Activated CD4-positive, alpha-beta T cell treated with anti-CD3 and anti-CD28 coated beads for 24 hours (primary cell): ENCODE measurements at places on chromosomes 11 and 22.

DNA sequence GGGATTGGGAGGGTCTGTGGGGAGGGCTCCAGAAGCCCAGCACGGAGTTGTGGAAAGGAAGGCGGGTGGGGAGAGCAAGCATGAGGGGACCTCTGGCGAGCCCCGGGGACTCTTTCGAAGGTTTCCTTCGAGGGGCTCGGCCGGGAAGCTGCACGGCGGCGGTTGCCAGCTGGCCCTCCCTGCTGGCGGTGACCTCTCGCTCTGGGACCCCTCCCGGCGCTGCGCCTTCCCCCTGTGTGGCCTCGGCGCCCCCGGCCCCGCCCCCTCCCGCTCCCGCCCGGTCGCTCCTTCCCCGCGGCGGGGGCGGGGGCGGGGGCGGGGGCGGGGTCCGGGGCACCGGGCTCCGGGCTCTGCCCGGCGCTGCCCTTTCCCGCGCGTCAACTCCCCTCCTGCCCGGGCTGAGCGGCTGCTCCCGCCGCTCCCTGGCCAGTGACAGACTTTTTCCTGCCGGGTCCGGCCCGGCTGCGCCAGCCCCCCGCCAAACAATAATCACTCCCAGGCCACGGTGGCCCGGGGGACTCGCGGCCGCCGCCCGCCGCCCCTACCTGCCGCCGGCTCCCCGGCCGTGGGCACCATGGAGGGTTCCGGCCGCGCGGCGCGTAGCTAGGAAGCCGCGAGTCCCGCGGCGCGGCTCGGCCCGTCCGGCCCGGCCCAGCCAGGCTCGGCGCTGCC lies 941 bp downstream of the CLCF1 start:
- DNase-seq, result no peak

GRCh38 chr22:33300165-33300564 lies 242.0 kb upstream of the SYN3 start:
- no peak for DNase-seq

DNA sequence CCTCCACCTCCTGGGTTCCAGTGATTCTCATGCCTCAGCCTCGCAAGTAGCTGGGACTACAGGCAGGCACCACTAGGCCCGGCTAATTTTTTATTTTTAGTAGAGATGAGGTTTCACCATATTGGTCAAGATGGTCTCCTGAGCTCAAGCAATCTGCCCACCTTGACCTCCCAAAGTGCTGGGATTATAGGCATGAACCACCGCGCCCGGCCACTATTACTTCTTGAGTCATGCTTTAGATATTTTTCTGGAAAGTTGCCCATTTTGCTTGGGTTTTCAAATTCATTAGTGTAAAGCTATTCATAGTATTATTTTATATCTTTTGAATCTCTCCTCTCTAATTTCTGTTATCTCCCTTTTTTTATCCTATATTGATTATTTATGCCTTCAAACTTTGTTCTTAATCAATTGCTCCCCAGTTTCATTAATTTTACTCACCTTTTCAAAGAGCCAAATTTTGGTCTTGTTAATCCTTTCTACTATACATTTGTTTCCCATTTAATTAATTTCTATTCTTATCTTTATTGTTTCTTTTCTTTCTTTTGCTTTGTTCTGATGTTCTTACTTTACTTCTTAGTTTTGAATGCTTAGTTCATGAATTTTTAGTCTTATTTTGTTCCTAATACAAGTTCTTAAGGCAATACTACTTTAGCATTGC lies 10.3 kb upstream of the RAC2 start:
- DNase-seq, result no peak

DNA sequence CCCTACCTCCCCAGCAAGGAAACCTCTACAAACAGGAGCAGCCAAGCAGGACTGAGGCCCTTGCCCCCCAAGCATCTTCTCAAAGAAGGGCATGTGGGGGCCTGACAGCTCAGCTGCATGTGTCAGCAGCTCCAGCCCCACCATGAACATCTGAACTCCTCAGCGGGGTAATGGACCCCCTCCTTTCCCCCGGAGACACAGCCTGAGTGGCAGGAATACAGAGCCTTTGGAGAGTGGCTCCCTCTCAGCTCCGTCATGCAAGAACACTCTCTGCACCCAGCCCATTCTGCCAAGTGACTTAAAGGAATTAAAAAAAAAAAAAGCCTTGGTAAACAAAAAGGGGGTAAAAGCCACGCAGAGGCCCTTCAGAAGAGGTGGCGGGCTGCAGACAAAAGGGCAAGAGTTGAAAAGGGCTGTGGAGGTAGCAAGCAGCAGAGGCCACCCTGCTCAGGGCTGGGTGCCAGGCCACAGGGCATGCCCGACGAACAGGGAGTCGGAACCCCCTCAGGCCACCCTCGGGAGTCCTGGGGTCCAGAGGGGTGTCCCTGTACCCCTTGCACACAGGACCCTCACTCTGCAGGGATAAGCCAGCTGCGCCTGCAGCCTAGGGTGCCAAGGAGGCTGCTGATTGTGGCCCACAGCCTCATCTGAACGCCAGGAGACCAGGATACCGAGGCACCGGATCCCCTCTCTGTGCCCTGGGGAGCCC lies 62.5 kb downstream of the MACROD1 start:
- no peak for DNase-seq

DNA sequence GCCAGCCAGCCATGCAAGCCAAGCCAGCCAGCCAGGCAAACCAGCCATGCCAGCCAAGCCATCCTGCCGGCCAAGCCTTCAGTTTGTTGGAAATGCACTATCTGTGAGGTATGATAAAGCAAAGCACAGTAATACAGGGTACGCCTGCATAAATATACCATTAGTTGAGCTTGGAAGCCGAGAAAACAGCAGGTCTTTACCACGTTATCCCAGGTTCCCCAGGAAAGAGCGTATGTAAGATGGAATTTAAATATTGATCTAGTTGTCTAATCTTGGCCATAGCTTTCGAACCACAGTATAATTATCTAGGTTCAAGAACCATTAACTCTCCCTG lies 24.2 kb downstream of the CCT8L2 start:
- no peak for DNase-seq

DNA sequence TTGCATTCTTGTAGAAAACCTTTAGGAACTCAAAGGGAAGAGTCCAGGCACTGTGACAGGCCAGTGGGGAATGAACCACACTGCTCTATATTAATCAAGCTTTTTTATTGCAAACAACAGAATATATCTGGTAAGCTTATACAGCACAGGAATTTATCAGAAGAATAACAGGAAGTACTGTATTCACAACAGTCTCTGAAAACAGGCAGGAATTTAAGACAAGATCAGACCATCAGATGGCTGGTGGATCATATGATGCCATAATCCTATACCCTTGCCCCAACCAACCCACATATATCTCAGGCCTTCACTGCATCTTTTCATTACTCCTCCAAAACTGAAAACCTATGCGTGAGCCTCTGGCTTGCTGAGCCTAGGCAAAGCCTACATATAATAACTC lies 1.0 kb upstream of the HTATIP2 start:
- no peak for DNase-seq

DNA sequence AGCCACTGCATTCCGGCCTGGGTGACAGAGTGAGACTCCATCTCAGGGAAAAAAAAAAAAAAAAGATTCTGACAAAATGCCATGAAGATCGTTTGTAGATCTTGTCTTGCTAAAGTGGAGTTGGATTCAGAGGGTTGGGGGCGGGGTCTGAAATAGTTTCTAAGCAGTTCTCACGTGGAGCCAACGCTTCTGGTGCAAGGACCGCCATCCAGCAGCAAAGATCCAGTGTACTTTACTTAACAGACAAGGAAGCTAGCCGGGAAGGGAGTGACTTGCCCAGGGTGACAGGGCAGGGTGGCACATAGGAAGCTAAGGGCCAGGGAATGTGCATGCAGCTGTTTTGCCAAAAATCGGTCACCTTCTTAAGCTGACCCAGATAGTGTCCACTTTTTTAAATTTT lies 27.4 kb downstream of the APOL1 start:
- DNase-seq, result no peak

- DNase-seq, result no peak
Observed at GRCh38 chr22:20198557-20199319, 47.9 kb upstream of the CCDC188 start.

GRCh38 chr11:131849485-131849884 lies 479.1 kb downstream of the NTM start:
- DNase-seq, result no peak

GRCh38 chr11:11108026-11108425 lies 245.0 kb downstream of the CSNK2A3 start:
- DNase-seq, result no peak

GRCh38 chr22:29772170-29772641 lies 5.0 kb downstream of the UQCR10 start:
- no peak for DNase-seq

DNA sequence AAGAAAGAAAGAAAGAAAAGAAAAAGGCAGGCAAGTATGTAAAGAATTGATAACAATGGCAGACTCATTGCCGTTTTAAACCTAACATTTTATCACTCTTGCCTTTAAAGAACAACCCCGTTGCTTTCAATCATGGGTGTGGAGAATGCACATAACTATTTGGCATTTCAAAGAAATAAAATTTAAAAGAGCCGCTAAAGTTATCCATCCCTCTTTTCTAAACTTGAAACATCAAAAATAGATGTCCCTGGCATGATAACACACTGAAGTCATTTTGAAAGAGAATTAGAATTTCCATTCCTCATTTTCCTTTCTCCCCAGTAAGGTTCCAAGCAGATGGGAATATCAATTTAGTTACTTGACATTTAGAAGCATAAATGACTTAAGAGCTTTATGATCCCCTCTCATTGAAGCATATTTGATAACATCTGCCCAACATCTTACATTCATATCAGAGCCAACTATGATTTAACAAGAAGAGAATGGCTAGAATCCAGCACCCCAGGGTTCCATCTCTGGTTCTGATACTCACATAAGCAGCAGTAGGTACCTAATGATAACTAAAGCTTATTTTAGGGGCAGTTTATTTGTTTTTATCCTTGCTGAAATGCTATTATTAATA lies 529.6 kb upstream of the LRRC4C start:
- DNase-seq, result no peak

- DNase-seq, result no peak
Observed at GRCh38 chr11:2708757-2709281, 9.0 kb upstream of the KCNQ1OT1 start.

GRCh38 chr22:40121461-40121860 lies 56.3 kb upstream of the TNRC6B start:
- DNase-seq, result no peak

GRCh38 chr22:26786398-26786797 lies 129.0 kb downstream of the MIAT start:
- no peak for DNase-seq

GRCh38 chr22:25053153-25053805 lies 100.8 kb downstream of the KIAA1671 start:
- no peak for DNase-seq

- DNase-seq, result no peak
Observed at GRCh38 chr11:57560146-57560545, 7.3 kb downstream of the UBE2L6 start.

DNA sequence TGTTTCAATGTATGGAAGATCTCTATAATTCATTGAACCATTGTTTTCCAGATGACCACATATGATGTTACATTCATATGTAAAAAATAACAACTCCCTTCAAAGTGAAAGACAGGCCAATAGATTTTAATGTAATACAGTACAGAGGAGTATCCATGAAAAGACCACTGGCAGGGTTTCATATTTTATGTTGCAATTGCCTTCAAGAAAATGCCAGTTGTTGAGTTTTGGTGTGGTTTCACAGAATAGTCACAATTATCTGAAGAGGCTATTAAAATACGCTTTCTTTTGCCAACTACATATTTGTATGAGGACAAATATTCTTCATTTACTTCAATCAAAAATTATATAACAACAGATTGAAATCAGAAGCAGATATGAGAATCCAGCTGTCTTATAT lies 14.3 kb downstream of the AMOTL1 start:
- no peak for DNase-seq

DNA sequence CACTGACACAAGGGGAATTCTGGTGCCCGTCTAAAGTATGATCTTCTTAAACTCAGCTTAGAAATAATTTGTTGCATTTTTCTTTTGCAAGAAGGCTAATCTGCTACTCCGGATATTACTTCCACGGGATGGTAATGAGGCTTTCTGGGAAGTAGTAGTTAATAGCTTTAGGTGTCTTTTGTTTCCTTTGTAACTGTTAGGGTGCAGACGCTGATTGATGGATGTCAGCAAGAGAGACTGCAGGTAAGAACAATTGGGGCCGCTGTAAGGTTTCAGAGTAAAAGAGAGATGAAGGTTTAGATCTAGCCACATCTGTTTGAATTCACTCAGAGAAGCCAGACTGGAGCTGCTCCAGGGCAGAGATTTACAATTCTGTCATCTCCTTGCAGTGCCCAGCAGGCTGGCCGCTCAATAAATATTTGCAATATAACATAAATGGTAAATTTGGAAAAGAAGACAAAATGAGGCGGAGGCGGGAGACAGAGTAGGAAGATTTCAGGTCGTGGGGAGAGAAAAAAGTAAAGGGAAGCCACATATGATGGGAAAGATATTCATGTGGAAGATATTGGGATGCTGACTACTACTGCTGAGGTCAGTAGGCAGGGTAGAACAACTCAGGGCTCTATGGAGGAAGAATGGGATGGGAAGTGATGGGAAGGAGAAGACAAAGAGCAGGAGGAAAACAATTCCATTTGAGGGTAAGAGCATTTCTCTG lies 320.5 kb downstream of the AASDHPPT start:
- no peak for DNase-seq

DNA sequence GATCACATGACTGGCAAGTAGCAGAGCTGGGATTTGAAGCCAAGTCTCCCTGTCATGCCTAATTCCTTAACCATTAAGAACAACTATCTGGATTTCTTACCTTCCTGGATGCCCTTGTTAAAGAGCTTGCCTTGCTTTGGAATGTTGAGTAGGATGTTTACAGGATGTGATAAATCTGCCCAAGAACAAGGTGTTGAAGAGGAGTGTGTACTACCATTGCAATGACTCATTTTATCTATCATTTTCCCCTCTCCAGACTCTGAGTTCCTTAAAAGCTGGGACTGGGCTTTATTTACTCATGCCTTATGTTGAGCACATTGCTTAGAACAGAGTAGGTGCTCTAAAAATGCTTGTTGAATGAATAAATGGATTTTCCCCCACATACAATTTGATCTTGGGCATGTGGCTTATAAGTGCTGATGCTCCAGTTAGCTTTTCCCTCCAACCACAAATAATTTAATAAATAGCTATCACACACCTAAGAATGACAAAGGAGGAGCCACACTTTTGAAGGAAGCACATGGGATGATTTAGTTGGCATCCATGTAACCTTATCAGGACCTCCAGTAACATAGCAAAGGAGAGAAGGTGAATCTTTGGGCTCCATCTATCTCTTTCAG lies 268.6 kb upstream of the SESN3 start:
- no peak for DNase-seq

DNA sequence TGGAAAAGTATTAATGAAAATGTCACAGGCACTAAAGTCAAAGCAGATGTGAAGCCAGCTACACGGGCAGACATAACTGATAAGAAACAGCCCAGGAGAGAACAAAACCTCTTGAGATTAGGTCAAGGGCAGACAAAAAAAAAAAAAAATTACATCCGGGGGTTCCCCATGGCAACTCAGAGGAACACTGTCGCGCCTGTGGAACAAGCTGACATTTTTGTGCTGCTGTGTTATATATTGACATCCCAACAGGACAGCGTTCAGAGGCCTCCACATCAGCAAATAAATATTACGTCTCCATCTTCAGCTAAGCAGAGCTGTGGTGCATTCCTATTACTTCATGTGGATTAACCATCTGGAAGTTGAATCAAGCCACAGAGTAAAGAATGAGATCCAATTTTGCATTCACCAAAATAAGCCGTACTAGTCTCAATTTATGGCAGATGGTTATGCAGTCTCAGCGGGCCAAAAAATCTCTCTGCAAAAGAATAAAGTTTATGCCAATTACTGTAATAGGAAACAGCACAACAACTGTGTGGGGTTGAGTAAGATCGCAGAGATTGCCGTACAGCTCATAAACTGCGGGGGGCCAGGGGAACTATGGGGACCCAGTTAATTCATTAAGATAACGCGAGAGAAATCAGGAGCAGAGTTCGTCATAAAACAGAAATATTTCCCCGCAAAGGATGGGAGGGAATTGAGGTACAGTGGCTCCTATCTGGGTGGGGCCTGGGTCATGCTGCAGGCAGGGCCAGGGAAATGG lies 41.3 kb upstream of the MN1 start:
- DNase-seq, result no peak
